ENCODE measurements at places on chromosomes 4 and X.

DNA sequence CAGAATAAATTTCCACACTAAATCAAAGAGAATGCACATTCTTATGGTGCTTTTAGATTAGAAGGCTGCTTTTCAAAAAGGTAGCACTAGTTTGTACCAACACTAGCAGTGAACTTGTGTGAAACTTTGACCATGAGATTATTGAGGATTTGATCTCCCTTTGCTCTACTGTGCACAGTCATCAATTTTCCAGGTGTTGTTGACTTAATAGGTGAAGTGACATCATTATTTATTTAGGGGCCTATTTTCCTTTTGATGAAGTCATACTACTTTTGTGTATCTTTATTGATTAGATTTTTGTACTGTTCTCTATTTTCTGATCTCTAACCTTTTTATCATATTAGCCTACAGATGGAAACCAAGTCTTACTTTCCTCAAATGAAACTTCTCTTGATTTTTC is 507.9 kb upstream of the LCORL start:
- no peak for DNase-seq

- peak; percentile 35 for DNase-seq
These were observed 174.5 kb downstream of the NSUN7 start for GRCh38 chr4:40924096-40924792.

GRCh38 chr4:161247831-161248230 is 916.0 kb downstream of the FSTL5 start:
- no peak for DNase-seq

- DNase-seq, result no peak
These were observed 3.1 kb upstream of the SFRP2 start for GRCh38 chr4:153791746-153792617.

GRCh38 chrX:101677028-101677427 is 17.4 kb upstream of the ARMCX2 start:
- no peak for DNase-seq

DNA sequence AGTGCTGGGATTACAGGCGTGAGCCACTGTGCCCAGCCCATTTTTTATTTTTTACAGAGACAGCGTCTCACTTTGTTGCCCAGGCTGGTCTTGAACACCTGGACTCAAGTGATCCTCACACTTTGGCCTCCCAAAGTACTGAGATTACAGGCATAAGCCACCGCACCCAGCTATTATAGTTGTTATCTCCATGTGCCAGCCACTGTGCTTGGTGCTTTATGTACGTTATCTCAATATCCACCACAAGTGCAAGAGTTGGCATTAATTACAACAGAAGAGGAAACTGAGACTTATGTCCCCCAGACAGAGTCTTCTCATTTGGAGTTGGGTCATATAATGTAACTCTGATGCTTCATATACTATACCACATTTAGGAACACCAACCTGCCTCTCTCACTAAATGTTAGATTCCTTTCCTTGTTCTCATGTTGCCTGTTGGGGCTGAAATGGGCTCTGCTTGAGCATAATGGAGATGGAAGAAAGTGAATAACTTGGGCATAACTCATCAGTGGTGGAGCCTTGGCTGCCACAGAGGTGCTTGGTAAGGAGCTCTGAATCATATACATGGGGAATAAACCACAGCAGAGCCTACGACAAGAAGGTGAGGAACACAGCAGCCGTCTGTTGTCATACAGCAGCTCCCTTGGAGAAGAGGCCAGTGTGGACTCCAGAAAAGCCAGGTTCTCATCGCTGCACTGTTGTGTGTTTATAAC is 84.3 kb downstream of the SPRY1 start:
- DNase-seq, result no peak

DNA sequence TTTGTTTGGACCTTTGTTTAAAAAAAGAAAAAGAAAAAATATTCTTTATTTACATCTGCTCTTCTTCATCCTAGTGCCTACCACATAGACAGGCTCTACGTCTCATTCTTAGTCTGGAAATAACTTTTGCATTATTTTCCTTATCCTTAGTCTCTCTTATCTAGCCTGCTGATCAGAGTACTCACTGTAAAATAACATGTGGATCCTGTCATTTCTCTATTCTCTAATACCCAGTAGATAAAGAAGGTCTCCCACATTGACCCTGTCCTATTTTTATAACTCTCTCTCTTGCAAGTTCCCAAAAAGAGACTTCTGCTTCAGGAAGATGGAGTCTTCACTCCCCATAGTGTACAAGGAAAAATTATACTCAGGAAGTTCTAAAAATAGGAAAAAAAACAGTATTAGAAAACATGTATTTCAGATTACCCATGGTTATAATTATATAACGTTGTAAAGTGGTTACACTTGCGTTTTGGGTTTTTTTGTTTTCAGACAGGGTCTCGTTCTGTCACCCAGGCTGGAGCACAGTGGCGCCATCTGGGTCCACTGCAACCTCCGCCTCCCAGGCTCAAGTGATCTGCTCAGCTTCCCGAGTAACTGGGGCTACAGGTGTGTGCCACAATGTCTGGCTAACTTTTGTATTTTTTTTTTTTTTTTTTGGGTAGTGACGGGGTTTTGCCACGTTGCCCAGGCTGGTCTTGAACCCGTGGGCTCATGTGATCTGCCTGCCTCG is 23.8 kb downstream of the ZFX start:
- no peak for DNase-seq

GRCh38 chrX:67346667-67347066 is 197.2 kb upstream of the AR start:
- no peak for DNase-seq

DNA sequence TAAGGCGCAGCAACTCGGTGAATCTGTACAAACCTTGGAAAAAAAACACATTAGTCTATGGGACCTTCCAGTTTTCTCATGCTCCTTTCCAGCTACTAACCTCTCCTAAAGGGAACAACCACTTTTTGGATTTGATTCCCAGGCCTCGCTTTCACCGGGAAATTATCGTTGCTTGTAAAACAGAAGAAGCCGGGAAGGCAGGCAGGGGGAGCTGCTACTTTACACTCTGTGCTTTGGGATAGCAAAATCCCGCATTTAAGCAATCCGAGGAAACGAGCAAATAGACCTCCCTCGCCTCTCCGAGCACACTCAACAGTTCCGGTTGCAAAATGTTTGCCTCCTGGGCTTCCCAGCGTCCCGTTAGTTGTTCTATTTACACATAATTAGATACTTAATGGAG is 1.2 kb downstream of the CD38 start:
- DNase-seq, result no peak

DNA sequence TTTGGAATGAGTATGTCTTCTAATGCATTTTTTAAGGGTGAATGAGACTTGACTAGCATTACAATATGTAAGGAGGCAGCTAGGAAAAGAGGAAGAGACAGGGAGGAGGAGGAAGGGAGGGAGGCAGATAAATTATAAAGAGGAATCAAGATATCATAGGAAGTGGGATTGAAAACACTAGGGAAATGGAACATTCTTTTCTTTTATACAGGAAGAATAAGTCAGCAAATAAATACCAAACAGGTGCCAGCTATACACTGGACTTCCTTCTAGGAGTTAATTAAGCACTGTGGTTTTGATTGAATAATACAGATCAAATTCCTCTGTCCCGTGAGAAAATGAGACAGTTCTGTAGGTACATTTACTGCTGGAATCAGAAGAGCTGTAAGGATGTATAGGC is 78.6 kb downstream of the PACRGL start:
- no peak for DNase-seq

- DNase-seq, result no peak
These were observed 1753.7 kb upstream of the AGA start for GRCh38 chr4:179195887-179196286.

GRCh38 chrX:12867685-12868084 is 813 bp downstream of the TLR7 start:
- no peak for DNase-seq

Measured in NCI-H1092 (cell line).